Epithelial cell of esophagus (primary cell): ENCODE measurements at places on chromosomes 4 and X.

DNA sequence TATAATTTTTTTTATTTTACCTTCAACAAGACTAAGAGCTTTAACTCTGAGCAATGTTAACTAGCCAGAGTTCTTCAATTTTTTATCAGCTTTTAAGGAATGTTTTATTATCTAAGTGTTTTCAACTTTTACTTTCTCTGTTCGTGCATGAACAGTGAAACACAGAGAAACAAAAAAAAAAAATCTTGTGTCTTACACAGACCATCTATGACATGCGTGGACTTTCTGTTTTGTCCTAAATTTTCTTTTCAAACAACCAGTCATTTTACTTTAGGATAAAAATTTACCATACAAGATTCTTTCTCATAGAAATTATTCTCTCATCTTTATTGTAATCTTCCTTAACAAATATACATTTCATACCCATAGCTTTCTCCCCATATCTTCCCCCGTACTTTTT, 731.9 kb upstream of the PCDH10 start:
- no peak for DNase-seq

- no peak for DNase-seq
Observed at GRCh38 chr4:73872316-73873108, 3.3 kb downstream of the CXCL1 start.

GRCh38 chr4:14446311-14446710, 556.0 kb upstream of the CPEB2 start:
- DNase-seq: peak; percentile 86

DNA sequence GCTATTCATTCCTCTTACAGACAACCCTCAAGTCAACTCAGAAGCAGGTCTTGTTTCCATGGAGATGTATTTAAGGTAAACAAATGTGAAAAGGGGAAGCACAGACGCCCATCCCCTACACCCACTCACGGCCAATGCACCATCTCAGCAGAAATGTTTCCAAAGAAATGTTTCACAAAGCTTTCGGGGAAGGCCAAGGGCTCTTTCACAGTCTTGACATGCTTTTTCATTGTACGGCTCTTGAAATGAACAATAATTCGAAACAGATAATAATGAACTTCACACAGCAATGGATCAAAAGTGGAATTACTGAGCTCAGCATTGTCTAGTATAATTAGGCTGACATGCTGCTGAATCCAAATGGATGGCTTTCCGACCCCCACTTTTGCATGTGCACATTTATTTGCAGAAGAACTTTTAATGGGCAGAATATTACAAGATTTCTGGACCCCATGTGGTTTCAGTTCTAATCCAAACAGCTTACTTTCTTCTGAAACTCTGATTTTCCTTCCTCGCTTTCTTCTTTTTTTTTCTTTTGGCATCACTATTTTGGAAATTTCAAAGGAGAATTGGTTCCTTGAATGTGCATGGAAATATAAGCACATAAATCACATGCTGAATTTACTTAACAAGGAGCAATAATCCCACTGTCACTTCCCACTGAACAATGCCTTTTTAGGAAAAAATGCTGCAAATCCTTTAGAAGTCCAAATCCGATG, 160.9 kb downstream of the SMIM20 start:
- DNase-seq: no peak

GRCh38 chrX:128931071-128931470, 592.2 kb downstream of the SMARCA1 start:
- DNase-seq: no peak

- peak; percentile 22 for DNase-seq
Observed at GRCh38 chr4:139903845-139904244, 238.2 kb downstream of the MGST2 start.

- DNase-seq: no peak
Observed at GRCh38 chrX:154020536-154021115, 924 bp upstream of the IRAK1 start.

GRCh38 chrX:72121383-72121782, 10.3 kb downstream of the RTL5 start:
- DNase-seq: peak; percentile 63
